Cardiac septum (tissue), 1 donor: ENCODE measurements at places on chromosomes 11 and 22. TPM values are rescaled to one million over a fixed set of nuclear protein-coding genes. Genes with fewer than 3 reads are reported as not detected.

- no peak for DNase-seq
These were observed 21.7 kb downstream of the CAVIN3 start for GRCh38 chr11:6298605-6299004.

- peak; percentile 70 for DNase-seq
These were observed 8.5 kb downstream of the P2RY6 start for GRCh38 chr11:73280626-73281025.

DNA sequence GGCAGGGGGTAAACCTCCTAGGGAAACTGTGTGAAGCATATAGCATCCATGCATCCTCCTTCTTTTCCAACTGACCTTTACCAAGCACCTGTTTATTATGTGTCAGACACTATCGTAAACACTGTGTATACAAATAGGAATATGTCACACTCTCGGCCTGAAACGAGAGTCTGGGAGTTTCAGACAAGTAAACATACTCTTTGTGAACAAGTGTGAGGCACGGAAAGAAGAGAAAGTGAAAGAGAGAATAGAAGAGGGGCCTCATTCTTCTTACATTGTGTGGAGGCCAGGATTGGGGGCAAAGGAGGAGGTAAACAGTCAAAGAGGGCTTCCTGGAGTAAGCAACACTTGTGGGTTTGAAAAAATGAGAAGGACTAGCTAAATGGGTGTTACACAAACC is 16.4 kb downstream of the CSNK2A3 start:
- DNase-seq, result no peak

- no peak for DNase-seq
These were observed 13.3 kb downstream of the LPXN start for GRCh38 chr11:58562375-58562800.

- no peak for DNase-seq
These were observed 27.5 kb upstream of the ZDHHC13 start for GRCh38 chr11:19089421-19089820.

Gene LINC01488
- total RNA-seq, result 0.19 TPM

Gene CBLIF
- not detected for total RNA-seq

GRCh38 chr11:118536726-118537125 is 5.7 kb downstream of the TMEM25 start:
- no peak for DNase-seq

GRCh38 chr11:115921986-115922385 is 417.8 kb upstream of the CADM1 start:
- no peak for DNase-seq

DNA sequence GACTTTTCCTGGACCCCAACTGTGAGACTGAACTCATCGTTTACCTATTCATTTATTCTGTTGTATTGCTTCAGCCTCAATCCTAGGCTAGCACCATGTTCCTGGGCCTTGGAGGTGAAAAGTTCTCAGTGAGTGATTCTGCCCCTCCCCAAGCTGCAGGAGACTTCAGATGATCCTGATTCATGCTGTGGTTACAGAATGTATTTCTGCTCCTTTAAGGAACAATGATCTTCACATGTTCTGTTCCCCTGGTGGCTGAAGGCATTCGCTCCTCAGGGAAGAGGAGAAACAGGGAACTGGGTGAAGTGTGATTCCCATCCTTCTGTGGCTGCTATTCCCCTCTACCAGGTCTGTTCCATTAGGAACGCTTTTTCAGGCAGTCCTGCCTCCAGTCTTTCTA is 2.4 kb downstream of the OR52E1 start:
- no peak for DNase-seq

GRCh38 chr11:62705880-62706849 is 1.1 kb downstream of the BSCL2 start:
- DNase-seq, result peak; percentile 98

Gene METTL15
- 10.9 TPM for total RNA-seq

DNA sequence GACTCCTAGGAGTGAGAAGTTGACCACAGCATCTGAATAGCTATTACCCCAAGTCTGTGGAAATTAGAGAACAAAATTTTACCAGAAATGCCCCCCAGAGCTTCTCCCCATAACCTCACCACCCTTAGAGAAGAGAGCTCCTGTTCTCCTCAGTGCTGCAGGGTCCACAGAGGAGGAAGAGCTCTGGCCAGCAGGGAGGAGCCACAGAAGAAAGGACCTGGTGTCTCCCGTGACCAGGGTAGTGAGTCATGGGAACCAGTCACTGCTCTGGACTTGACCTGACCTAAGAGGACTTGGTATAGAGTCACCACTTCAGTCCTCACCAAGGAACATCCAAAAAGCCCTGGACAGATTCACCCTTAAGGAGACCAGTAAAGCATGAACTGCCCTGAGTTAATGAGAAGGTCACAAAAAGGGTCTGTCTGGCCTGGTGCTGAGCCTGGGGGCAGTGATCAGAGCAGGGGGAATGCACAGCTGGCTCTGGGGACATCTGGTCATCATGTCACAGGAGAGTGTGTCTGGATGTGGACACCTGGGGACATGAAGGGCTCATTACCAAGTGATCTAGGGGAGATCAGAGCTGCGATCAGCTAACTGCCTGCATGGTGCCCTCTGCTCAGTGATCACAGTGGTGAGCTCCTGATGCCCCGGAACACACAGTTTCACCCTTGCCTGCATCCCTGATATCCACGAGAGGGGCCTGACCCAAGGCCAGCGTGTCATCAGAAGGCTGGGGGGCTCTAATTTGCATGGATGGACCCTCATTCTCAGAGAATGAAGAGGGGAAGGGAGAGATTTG is 103.3 kb upstream of the TOP3B start:
- no peak for DNase-seq

Gene IFITM10
- total RNA-seq, result 2.0 TPM

Gene KRTAP5-10
- total RNA-seq, result not detected

Gene ADAMTS8
- 3.9 TPM for total RNA-seq
